Natural killer cell treated with Interleukin-12 subunit alpha and Interleukin-12 subunit beta and Interleukin-15 and Interleukin-18, amount 100 ng/mL, for 72 hours (primary cell): ENCODE measurements at places on chromosomes 16 and 17. TPM values are rescaled to one million over a fixed set of nuclear protein-coding genes. Genes with fewer than 3 reads are reported as not detected.

MAP3K3 gene
- 38.2 TPM for total RNA-seq

C17orf100 gene
- 1.0 TPM for total RNA-seq

ASB16 gene
- total RNA-seq = not detected

RAD51D gene
- total RNA-seq = 68.3 TPM

GRCh38 chr16:2295056-2295798 is 27.3 kb upstream of the RNPS1 start:
- no peaks in the 10 kb centered on the region for H3K4me1 ChIP-seq
- H3K27me3 ChIP-seq = no peaks in the 10 kb centered on the region
- DNase-seq = no peak
- no peak overlapping the region for H3K27ac ChIP-seq

DNA sequence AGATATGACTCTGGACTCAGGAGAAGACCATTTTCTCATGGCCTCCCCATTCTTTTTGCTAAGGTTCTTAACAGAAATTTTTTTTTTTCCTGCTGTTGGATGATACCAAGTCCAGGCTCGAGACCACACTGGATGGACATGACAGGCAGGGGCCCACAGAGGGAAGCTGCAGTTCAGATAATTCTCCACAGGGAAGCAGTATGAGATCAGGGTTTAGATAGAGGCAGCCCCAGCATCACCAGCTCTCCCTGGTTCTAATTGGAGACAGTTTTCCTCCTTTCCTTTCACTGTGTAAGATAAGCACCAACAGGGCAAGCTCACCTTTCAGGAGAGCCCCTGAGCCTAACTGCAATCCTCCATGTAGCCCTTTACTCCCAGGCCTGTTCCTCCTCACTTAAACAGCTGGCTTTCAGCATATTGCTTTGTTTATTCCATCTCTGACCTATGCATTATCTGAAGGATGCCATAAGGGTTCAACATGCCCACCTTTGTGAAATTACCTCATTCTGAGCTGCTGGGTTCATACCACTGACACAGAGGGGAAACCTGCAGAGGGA is 108.1 kb downstream of the SNX11 start:
- H3K27ac ChIP-seq = peak overlapping the region; percentile 72
- no peak overlapping the region for H3K4me3 ChIP-seq
- H3K4me1 ChIP-seq = peaks cover 23% of the 10 kb centered on the region
- no peak for DNase-seq
- H3K36me3 ChIP-seq = no peaks in the 10 kb centered on the region

DNA sequence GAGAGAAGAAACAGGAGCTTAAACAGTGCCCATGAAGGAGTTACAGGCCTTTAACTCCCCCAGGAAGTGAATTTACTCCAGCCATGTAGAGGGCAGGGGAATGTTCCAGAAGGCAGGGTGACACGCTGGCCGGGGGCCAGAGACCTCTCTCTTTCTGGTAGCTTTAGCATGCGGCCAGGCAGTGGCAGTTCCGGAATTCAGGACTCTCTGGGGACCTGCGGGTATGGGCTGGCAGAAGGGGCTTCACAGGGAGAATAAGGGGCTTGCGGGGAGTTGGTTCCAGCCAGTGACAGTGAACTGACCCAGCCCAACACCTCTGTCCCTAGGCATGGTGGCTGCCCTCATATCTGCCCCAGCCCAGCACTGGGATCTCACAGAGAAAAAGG is 40.0 kb downstream of the MYH3 start:
- no peak for DNase-seq
- H3K36me3 ChIP-seq = no peaks in the 10 kb centered on the region
- H3K4me1 ChIP-seq = peaks cover 4% of the 10 kb centered on the region
- H3K4me3 ChIP-seq = no peak overlapping the region
- peaks cover 13% of the 10 kb centered on the region for H3K27me3 ChIP-seq
- H3K27ac ChIP-seq = no peak overlapping the region

DNA sequence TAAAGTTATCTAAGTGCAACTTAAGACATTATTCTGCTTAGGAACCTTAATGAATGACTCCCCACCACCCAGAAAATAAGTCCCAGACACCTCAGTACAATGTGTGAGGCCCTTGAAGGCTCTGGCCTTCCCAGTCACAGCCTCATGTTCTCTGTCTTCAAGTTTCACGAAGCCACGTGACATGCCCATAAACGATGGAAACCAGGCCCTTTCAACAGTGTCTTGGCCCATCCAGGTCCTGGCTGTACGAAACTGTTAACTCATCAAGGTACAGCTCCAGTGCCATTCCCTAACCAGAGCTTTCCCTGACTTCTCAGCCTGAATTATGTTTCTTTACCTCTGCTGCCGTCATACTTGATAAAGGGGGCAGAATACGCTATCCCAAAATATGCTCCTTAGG is 69.0 kb downstream of the ARHGAP17 start:
- no peak for DNase-seq
- no peaks in the 10 kb centered on the region for H3K27me3 ChIP-seq
- peaks cover 32% of the 10 kb centered on the region for H3K36me3 ChIP-seq
- no peaks in the 10 kb centered on the region for H3K4me1 ChIP-seq

DNA sequence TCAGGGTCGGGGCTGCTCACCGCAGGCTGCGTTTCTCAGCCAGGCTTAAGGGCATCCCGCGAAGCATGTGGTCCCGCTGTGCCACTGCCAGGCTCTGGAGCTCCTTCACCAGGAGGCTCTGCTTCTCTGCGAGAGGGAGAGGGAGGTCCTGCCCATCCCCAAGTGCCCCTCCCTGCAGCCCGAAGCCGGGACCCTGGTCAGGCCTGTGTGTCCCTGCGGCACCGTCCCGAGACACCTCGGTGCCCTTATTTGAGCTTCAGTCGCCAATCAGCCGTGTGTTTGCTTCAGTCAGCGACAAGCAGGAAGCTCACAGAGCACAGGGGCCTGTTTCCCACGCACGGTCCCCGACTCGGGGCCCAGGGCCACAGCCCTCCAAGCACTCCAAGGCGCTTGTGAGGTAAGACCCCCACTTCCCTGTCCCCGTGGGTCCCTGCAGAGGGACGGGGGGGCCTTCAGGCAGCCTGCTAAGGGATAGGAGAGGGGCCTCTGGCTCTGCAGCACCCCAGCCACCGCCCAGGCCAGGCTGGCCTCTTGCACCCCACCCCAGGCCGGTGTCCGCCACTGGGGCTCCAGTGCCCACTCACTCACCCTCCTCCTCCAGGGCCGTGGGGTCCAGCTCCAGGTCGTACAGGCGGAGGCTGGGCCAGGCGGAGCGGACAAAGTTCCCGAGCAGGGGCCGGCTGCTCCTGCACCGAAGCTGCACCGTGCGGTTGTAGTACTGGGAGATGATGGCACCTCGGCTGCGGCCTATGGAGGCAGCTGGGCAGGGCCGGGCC is 3.2 kb downstream of the TMC6 start:
- peak; percentile 61 for DNase-seq
- H3K4me1 ChIP-seq = peaks cover 50% of the 10 kb centered on the region
- peaks cover 7% of the 10 kb centered on the region for H3K36me3 ChIP-seq
- H3K27ac ChIP-seq = no peak overlapping the region
- peak overlapping the region; percentile 50 for H3K4me3 ChIP-seq

- H3K27me3 ChIP-seq = peaks cover 3% of the 10 kb centered on the region
- no peaks in the 10 kb centered on the region for H3K36me3 ChIP-seq
- H3K27ac ChIP-seq = peak within 1 kb of the TSS; percentile 31
- no peak for DNase-seq
Observed at GRCh38 chr16:28538733-28539596, at the start of gene NUPR1. TSS of gene NUPR1 (minus strand) at chr16:28538974. CDS start at chr16:28538907, 67 bp downstream.

GRCh38 chr16:78246559-78246958 is 147.1 kb downstream of the WWOX start:
- no peaks in the 10 kb centered on the region for H3K36me3 ChIP-seq
- no peaks in the 10 kb centered on the region for H3K27me3 ChIP-seq
- H3K27ac ChIP-seq = no peak overlapping the region
- H3K4me3 ChIP-seq = no peak overlapping the region
- peaks cover 13% of the 10 kb centered on the region for H3K4me1 ChIP-seq

DNA sequence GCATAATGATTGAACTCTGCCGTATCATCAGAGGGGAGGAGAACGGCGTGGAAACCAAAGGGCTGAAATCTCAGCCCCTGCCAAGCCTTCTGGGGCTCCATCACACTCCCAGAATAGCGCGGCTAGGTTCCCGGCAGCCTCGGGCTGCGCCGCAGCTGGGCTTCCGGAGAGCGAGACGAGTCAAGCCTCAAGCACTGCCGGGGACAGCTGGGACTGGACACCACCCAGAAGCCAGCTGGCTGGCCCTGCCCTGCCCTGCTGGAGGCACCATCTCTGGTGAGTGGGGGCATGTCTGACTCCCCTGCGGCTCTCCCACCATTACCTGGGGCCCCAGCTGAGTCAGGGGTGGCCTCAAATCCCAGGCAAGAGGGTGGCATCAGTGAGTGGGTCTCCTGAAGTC is 7.2 kb upstream of the GPRC5C start:
- no peak overlapping the region for H3K4me3 ChIP-seq
- no peak overlapping the region for H3K27ac ChIP-seq
- peaks cover 9% of the 10 kb centered on the region for H3K27me3 ChIP-seq
- H3K36me3 ChIP-seq = no peaks in the 10 kb centered on the region
- DNase-seq = no peak

DNA sequence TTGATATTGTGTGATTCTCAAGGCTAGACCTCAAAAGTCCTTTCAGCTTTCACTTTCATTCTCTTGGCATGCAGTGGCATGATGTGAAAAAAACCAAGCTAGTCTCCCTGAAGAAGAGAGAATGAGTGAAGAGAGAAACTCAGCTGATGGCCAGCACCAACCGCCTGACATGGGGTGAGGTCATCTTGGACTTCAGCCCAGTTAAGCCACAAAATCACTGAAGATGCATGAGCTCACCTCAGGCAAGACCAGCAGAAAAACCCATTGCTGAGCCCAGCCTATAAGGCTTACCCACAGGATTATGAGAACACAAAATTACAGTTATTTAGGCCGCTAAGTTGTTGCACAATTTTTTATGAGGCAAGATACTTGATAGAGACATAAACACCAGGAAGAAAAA is 496.5 kb downstream of the TOX3 start:
- no peaks in the 10 kb centered on the region for H3K27me3 ChIP-seq
- no peaks in the 10 kb centered on the region for H3K4me1 ChIP-seq
- no peak overlapping the region for H3K4me3 ChIP-seq
- peaks cover 4% of the 10 kb centered on the region for H3K36me3 ChIP-seq
- no peak overlapping the region for H3K27ac ChIP-seq
- no peak for DNase-seq

DNA sequence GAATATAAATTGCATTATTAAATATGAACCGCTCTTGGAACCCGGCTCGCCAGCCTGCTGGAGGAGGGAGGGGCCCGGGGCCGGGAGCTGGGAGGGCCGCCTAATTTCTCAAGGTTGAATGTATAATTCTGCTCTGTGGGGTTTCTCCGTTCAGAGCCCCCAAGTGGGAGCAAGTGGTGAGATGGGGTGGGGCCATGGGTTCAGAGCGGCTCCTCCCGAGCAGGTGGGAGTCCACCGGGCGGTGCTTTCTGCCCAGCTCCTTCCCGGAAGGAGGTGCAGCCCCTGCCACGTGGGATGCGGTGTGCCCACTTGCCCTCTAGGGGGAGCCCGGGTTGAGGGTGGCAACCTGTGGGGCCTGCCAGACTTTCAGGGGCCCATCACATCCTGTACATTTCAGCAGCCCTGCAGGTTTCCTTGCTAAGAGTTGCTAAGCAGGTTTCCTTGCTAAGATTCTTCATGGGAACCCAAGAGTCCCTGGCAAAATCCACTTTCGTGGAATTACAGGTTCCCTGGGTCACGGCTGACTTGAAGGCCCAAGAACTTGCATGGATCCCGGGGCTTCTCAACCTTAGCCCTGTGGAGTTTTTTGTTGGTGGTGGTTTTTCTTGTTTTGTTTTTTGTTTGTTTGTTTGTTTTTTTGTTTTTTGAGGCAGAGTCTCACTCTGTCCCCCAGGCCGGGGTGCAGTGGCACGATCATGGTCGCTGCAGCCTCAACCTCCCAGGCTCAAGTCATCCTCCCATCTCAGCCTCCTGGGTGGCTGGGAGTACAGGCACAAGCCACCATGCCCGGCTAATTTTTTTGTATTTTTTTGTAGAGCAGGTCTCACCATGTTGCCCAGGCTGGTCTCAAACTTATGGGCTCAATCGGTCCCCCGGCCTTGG is 196.7 kb upstream of the GSE1 start:
- DNase-seq = peak; percentile 81
- H3K4me3 ChIP-seq = no peak overlapping the region
- H3K36me3 ChIP-seq = no peaks in the 10 kb centered on the region
- no peak overlapping the region for H3K27ac ChIP-seq
- H3K27me3 ChIP-seq = no peaks in the 10 kb centered on the region

GRCh38 chr17:7223375-7223774 is 3.6 kb downstream of the ACADVL start:
- no peak for DNase-seq
- no peak overlapping the region for H3K27ac ChIP-seq
- peaks cover 4% of the 10 kb centered on the region for H3K36me3 ChIP-seq
- no peaks in the 10 kb centered on the region for H3K27me3 ChIP-seq
- no peak overlapping the region for H3K4me3 ChIP-seq

- no peak for DNase-seq
- no peak overlapping the region for H3K4me3 ChIP-seq
- peaks cover 12% of the 10 kb centered on the region for H3K27me3 ChIP-seq
- no peak overlapping the region for H3K27ac ChIP-seq
Observed at GRCh38 chr17:5854871-5855554, 215.2 kb upstream of the WSCD1 start.

DNA sequence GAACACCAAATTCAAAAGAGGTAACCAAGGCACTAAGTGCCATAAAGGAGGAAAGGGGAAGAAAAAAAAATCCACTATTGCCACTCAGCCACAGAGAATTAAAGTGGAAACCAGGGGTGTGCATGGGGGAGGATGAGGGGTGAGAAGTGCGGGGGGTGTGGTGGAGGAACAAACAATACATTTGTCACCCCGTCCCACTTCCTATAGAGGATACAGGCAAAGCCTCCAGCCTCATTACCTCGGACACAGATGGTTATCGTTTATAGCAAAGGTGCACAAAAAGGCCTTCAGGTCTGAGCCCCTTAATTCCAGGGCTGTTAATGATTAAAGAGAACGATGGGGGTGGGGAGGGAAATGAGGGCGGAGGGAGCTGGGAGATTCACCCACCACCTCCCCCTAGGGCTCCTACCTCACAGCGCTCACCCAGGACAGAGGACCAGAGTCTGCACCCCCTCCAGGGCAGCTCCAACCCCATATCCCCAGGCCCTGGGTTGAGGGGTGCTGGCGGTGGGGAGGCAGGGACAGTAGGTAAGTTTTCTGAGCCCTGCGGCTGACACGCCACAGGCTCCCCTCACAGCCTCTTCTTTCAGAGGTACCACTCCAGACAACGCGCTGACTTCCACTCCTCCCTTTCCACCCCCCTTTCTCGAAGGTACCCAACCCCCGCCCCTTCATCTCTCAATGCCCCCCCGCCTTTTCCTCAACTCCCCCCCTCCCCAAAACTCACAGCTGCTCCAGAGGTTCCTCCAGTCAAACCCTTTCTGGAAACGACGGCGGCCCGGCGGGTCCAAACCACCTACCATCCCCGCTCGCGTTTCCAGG is 470 bp downstream of the DCUN1D3 start:
- peaks cover 51% of the 10 kb centered on the region for H3K36me3 ChIP-seq
- DNase-seq = no peak
- H3K27ac ChIP-seq = peak overlapping the region; percentile 98
- H3K27me3 ChIP-seq = no peaks in the 10 kb centered on the region
- peak overlapping the region; percentile 95 for H3K4me3 ChIP-seq
